ENCODE measurements at places on chromosomes 5 and 9.

- H3K36me3 ChIP-seq = no peaks in the 10 kb centered on the region
- no peak overlapping the region for H3K27ac ChIP-seq
- no peaks in the 10 kb centered on the region for H3K4me1 ChIP-seq
- no peak overlapping the region for H3K4me3 ChIP-seq
- DNase-seq = no peak
Observed at GRCh38 chr9:97809666-97810344, 43.2 kb upstream of the FOXE1 start.

GRCh38 chr9:77807281-77807683 is 159.2 kb upstream of the GNA14 start:
- no peak overlapping the region for H3K4me3 ChIP-seq
- H3K36me3 ChIP-seq = no peaks in the 10 kb centered on the region
- H3K4me1 ChIP-seq = peaks cover 27% of the 10 kb centered on the region
- no peaks in the 10 kb centered on the region for H3K27me3 ChIP-seq

DNA sequence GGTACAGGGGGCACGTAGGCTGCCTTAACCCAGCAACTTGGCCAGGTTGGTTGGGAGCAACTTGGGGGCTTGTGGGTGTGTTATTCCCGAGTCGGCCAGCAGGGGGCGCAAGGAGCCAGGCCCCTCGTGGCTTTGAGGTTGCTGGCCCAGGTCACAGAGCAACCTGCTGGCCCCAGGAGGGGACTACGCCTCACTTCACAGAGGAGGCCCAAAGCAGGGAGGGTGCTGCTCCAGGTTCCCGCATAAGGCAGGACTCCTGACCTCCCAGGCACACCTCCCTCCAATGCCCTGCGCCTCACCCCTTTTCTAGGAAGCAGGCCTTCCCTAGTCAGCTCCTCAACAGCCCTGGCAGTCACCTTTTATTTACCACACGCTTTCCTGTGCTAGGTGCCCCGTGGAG is 18.1 kb downstream of the KYAT1 start:
- peaks cover 4% of the 10 kb centered on the region for H3K4me1 ChIP-seq
- no peaks in the 10 kb centered on the region for H3K36me3 ChIP-seq
- H3K27me3 ChIP-seq = no peaks in the 10 kb centered on the region
- no peak overlapping the region for H3K4me3 ChIP-seq
- DNase-seq = peak; percentile 89

DNA sequence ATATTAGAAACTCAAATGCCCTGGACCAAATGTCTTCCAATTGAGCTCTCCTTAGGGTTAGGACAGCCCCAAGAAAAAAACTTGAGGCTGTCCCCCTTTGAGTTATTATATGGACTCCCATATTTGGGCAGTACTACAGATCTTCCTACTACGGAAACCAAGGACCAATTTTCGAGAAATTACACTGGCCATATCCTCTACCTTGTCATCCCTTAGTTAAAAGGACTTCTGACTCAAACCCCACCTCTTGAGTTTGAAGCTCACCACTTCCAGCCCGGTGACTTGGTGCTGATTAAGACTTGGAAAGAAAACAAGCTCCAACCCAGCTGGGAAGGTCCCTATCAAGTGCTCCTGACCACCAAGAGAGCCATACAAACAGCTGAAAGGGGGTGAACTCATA is 497.0 kb upstream of the GRAMD2B start:
- H3K36me3 ChIP-seq = no peaks in the 10 kb centered on the region
- H3K4me1 ChIP-seq = no peaks in the 10 kb centered on the region
- no peak overlapping the region for H3K27ac ChIP-seq
- H3K27me3 ChIP-seq = no peaks in the 10 kb centered on the region
- DNase-seq = no peak
- H3K4me3 ChIP-seq = no peak overlapping the region

DNA sequence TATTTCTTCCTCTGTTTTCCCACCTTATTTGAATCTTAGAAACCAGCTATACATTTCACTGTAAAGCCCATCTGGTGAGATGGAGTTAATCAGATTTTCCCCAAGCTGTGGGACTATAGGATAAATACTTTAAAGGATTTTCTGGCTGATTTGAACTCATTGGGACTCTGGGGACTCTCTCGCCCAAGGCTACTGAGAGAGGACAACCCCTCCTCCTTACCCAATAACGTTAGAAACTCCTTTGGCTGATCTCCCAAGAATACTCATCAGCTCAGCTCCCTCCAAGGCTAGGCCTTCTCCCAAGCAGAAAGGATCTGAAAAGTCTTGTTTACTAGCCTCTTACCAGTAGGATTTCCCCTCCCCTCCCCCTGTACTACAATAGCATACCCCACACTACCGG is 1.5 kb upstream of the GLRA1 start:
- no peak overlapping the region for H3K27ac ChIP-seq
- H3K27me3 ChIP-seq = no peaks in the 10 kb centered on the region

DNA sequence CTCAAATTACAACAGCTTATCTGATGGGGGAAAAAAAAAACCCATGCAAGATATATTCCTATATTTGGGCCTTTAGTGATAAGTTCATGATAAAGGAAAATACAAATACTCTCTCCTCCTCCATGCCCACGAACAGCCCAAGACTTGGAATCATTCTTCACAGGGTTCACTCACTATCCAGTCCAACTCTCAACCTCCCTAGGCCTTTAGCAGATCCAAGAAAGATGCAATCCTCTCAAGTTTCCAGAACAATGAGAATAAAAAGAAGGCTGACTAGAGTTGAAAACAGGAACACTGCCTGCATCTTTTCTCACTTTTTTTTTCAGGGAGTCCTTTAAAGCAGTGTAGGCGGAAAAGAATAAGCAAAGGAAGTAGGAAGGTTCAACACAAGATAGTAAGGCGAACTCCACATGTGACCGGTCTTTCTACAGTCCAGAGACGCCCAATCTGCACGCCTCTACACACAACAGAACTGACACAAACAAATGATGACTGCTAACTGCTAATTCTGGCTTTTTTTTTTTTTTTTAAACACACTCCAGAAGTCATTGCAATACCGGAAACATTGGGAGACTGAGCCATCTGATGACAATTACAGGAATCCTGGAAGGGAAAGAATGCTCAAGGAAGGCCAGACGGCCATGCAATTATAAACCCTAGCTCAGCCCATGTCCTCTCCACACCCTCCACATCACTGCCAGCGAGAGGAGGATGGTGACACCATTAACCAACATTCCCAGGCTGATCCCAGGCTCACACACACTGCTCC is 75.4 kb downstream of the BNC2 start:
- H3K36me3 ChIP-seq = no peaks in the 10 kb centered on the region
- H3K27ac ChIP-seq = no peak overlapping the region
- DNase-seq = no peak

- no peak for DNase-seq
- no peaks in the 10 kb centered on the region for H3K4me1 ChIP-seq
- H3K4me3 ChIP-seq = no peak overlapping the region
- no peak overlapping the region for H3K27ac ChIP-seq
- H3K36me3 ChIP-seq = no peaks in the 10 kb centered on the region
- H3K27me3 ChIP-seq = no peaks in the 10 kb centered on the region
Observed at GRCh38 chr9:98900725-98901124, 43.0 kb upstream of the COL15A1 start.

GRCh38 chr9:101354765-101355708 is 29.8 kb downstream of the BAAT start:
- H3K27ac ChIP-seq = peak overlapping the region; percentile 87
- peak; percentile 49 for DNase-seq
- peaks cover 39% of the 10 kb centered on the region for H3K4me1 ChIP-seq
- H3K4me3 ChIP-seq = no peak overlapping the region
- no peaks in the 10 kb centered on the region for H3K36me3 ChIP-seq

GRCh38 chr9:126857261-126857960 is 3.0 kb upstream of the ZBTB34 start:
- no peaks in the 10 kb centered on the region for H3K4me1 ChIP-seq
- H3K27ac ChIP-seq = no peak overlapping the region
- no peak overlapping the region for H3K4me3 ChIP-seq
- H3K27me3 ChIP-seq = no peaks in the 10 kb centered on the region

GRCh38 chr5:65244031-65244430 is 237.7 kb downstream of the ADAMTS6 start:
- H3K27ac ChIP-seq = no peak overlapping the region
- no peaks in the 10 kb centered on the region for H3K27me3 ChIP-seq
- DNase-seq = no peak
- H3K36me3 ChIP-seq = no peaks in the 10 kb centered on the region
- H3K4me3 ChIP-seq = no peak overlapping the region
- peaks cover 9% of the 10 kb centered on the region for H3K4me1 ChIP-seq

GRCh38 chr9:72333197-72333596 is 31.8 kb downstream of the ZFAND5 start:
- H3K27ac ChIP-seq = no peak overlapping the region
- H3K27me3 ChIP-seq = no peaks in the 10 kb centered on the region
- no peak for DNase-seq

DNA sequence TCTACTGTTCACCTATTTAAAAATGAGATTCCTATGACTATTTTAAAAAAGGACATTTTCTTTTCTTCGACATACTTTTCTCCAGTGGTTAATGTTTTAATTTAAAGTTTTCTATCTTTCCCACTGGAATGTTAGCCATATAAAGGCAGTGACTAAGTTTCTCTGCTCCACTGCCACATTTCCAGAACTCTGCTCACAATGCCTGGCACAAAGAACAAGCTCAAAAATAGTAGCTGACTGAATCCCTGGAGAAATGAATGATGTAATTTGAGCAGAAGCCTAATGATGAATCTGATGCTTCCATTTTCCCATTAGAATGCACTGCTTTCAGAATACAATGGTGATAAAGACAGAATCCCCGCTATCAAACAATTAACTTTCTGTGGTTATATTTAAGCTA is 817.8 kb downstream of the MTRR start:
- no peaks in the 10 kb centered on the region for H3K4me1 ChIP-seq
- no peak overlapping the region for H3K27ac ChIP-seq
- H3K36me3 ChIP-seq = no peaks in the 10 kb centered on the region
- no peak for DNase-seq

DNA sequence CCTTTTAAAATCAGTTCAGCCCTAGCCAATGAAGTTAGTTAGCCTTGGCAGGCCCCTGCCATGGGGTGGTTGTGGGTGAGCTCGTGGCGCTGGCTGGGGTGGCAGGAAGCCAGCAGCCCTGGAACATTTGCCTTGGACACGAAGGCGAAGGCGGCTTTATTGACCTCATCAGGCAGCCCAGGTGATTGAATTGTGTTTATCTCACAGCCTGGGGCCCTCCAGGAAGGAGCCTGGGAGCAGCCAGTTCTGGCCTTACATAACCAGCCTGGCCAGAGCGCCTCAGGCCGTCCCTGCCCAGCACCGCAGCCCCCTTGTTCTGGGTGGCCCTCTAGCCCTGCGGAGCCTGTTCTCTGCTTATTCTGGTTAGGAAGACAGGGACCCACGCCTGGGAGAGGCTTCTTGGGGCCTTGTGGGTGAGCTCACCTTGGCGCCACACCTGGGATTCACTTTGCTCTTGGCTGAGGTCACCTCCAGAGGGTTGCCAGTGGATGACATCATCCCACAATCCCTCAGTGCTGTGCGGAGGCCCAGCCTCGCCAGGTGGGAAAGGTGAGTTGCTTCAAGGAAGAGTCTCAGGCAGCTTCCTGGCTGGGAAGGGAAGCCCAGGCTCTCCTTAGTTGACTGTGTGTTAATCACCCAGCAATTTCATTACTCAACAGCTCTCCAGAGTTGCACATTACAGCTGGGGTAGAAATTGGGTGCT is 54.4 kb upstream of the RPL26L1 start:
- H3K36me3 ChIP-seq = peaks cover 2% of the 10 kb centered on the region
- peak overlapping the region; percentile 91 for H3K27ac ChIP-seq
- peaks cover 60% of the 10 kb centered on the region for H3K4me1 ChIP-seq
- no peaks in the 10 kb centered on the region for H3K27me3 ChIP-seq
- no peak overlapping the region for H3K4me3 ChIP-seq
- peak; percentile 88 for DNase-seq

DNA sequence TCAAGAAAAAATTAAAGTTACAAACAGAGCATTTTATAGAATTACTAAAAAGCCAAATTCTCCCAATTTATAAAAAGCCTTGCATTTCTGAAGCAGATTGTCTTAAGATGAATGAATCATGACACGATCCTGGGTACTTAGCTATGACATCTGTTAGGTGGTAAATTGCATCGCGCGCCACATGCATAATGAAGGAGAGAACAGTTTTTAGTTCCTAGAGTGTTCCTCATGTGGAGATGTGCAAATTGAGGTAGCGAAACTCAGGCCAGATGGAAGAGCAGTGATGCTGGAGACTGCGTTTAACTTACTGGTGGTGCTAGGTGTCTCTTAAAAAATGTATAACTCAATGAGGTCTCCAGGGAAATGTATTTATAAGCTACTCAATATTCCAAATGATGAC is 516.1 kb downstream of the EFNA5 start:
- no peak for DNase-seq
- H3K27me3 ChIP-seq = no peaks in the 10 kb centered on the region
- no peaks in the 10 kb centered on the region for H3K4me1 ChIP-seq
- H3K27ac ChIP-seq = no peak overlapping the region
- no peaks in the 10 kb centered on the region for H3K36me3 ChIP-seq
- no peak overlapping the region for H3K4me3 ChIP-seq

- H3K27me3 ChIP-seq = no peaks in the 10 kb centered on the region
Observed at GRCh38 chr9:28410411-28410810, 837.1 kb upstream of the C9orf72 start.

DNA sequence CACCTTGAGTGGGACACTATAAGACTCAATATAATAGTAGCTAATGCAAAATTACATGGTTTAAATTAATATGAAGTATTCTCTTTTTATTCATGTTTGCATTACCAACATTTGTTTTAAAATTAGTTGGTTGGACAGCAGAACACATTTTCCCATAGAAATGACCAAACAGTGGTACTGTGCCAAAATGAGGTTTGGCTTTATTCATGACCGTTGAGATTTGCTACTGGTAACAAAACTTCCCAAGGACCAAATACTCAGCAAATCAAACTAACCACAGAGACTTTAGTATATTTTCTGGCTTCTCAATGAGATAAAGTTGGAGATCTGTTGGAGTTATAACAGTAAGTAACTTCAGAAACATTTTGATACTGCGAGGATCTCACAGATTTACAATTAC is 637.8 kb upstream of the MEF2C start:
- H3K36me3 ChIP-seq = no peaks in the 10 kb centered on the region
- no peaks in the 10 kb centered on the region for H3K27me3 ChIP-seq
- no peak overlapping the region for H3K27ac ChIP-seq
- DNase-seq = no peak
- H3K4me3 ChIP-seq = no peak overlapping the region
- H3K4me1 ChIP-seq = no peaks in the 10 kb centered on the region

- DNase-seq = no peak
- no peak overlapping the region for H3K4me3 ChIP-seq
- 0 out of 2 replicates have a peak, but pooled peaks cover 3% of the 10 kb centered on the region for H3K4me1 ChIP-seq
- H3K27ac ChIP-seq = no peak overlapping the region
Observed at GRCh38 chr5:107426209-107426608, 244.5 kb downstream of the EFNA5 start.

DNA sequence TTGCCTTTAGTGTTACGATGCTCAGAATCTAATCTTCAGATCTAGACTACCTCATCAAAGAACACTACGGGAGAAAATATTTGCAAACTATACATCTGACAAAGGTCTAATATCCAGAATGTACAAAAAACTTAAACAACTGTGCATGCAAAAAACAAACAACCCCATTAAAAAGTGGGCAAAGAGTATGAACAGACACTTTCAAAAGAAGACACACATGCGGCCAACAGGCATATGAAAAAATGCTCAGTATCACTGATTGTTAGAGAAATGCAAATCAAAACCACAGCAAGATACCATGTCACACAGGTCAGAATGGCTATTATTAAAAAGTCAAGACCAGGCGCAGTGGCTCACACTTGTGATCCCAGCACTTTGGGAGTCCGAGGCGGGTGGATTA is 31.0 kb upstream of the MEGF9 start:
- H3K4me3 ChIP-seq = no peak overlapping the region
- H3K36me3 ChIP-seq = no peaks in the 10 kb centered on the region
- no peaks in the 10 kb centered on the region for H3K27me3 ChIP-seq
- no peak for DNase-seq
- no peak overlapping the region for H3K27ac ChIP-seq

Data from Caco-2 (cell line).